HT-29 (cell line): ENCODE measurements at places on chromosomes 13 and 19. TPM values are rescaled to one million over a fixed set of nuclear protein-coding genes. Genes with fewer than 3 reads are reported as not detected.

GRCh38 chr19:31355665-31356289 lies 6.5 kb upstream of the TSHZ3 start:
- no peak for DNase-seq

DNA sequence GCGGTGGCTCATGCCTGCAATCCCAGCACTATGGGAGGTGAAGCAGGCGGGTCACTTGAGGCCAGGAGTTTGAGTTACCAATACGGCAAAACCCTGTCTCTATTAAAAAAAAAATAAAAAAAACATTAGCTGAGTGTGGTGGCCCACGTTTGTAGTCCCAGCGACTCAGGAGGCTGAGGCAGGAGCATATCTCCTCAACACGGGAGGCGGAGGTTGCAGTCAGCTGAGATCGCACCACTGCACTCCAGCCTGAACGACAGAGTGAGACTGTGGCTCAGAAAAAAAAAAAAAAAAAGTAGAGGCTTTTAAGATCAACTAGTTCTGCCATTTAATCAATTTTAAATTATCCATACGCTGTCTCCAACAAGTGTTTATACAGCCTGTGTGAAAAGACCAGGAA lies 1130.3 kb downstream of the PCDH9 start:
- no peak for DNase-seq

- no peak for DNase-seq
Measured at GRCh38 chr13:48528720-48529119, 4.2 kb downstream of the RCBTB2 start.

The GRK1 gene
- total RNA-seq: 0.13 TPM in 1 of 2 replicates, not detected in the other

- DNase-seq: no peak
Measured at GRCh38 chr19:50257141-50257540, 53.7 kb downstream of the MYH14 start.

GRCh38 chr19:1856345-1856697 lies 7.1 kb downstream of the KLF16 start:
- no peak for DNase-seq

DNA sequence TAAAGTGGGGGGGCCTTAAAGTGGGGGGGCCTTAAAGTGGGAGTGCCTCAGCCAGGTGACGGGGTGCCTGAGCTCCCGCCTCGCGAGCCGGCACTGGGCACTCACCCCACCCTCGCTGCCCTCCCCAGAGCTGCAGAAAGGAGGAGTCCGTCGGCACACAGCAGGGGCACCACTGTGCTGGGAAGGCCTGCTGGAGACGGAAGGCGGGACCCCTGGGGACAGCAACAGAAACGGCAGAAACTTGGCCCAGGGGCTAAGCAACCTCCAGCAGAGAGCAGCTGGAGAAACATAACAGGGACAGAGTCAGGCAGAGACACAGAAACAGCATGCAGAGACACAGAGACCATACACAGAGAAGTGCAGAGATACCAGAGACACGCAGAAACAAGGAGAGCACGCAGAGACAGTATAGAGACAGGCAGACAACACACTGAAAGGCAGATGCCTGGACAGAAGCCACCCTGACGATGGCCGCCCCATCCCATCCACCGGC lies 7.9 kb downstream of the CFD start:
- DNase-seq: no peak

GRCh38 chr13:112586334-112586960 lies 1.5 kb downstream of the TUBGCP3 start:
- peak; percentile 9 for DNase-seq
